Omental fat pad (tissue), 4 donors: ENCODE measurements at places on chromosomes 4 and X.

GRCh38 chr4:57044279-57044678 lies 65.6 kb downstream of the POLR2B start:
- DNase-seq = no peak

DNA sequence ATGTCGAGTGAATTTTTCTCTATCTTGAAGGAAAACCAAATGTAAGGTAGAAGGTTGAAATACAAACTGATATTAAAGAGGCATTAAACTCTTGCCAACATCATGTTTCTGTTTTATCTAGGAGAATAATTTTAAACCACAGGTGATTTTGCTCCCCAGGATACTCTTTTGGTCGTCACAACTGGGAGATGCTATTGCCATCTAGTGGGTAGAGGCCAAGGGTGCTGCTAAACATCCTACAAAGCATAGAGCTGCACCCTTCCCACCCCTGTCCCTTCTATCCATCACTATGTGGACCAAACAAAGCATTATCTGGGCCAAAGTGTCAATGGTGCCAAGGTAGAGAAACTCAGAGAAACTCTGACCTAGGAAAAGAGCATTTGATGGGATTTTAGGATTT lies 154.6 kb upstream of the MAGEB2 start:
- DNase-seq = no peak

- DNase-seq = no peak
Observed at GRCh38 chr4:31338000-31338399, 617.8 kb downstream of the PCDH7 start.

GRCh38 chr4:48683784-48684666 lies 96.1 kb downstream of the FRYL start:
- no peak for DNase-seq

DNA sequence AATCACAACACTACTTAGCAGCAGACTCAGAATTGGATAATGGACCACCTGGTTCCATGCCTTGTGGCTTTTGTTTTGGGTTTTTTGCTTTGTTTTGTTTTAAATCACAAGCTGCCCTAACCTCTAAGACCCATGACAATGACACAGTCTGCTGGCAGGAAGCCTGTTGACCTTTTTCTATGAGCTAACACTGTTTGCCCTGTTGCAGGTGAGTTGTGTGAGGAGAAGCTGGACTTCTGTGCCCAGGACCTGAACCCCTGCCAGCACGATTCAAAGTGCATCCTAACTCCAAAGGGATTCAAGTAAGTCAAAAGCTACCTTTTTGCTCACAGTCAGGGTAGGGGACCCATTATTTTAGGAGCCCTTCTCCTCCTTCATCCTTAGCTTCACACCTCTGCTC lies 110.8 kb upstream of the PACRGL start:
- no peak for DNase-seq

DNA sequence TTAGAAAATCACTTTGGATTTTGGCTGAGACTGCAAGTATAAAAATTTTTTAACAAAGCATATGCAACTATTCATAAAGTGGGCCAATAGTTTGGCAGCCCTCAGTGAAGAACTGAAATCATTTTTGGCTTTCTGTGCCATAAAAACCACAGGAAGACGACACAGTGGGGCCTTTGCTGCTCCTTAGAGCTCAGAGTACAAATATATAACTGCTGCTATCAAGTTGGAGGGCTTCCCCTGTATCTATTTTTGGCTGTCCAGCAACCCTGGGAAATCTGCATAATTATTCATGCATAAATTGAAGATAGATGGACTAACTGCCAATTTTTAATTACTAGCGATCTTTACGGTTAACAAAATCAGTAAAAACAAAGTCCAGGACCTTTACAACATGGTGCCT lies 51.5 kb upstream of the FTHL17 start:
- DNase-seq = no peak
